Activated T-helper 1 cell treated with anti-CD3 and anti-CD28 coated beads, Interleukin-2, amount 50 U/mL, for 16 hours (primary cell): ENCODE measurements at places on chromosomes 5 and 9.

DNA sequence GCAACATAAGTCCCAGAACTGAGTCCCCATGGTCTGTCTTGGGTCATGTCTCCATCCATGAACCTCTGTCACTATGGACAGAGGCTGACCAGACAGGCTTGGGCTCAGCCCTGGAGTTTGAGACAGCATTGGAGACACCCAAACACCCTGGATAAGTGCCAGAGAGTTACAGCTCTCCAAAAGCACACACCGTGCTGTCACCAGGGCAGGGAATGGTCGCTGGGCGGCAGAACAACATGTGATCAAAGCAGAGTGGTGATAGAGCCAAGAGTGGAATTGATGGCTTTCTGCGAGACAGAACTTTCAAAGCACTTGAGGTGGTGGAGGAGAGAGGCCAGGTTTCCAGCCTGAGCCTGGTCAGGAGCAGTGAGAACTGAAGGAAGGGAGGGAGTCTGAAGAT lies 50.1 kb downstream of the DRD1 start:
- no peak for DNase-seq

DNA sequence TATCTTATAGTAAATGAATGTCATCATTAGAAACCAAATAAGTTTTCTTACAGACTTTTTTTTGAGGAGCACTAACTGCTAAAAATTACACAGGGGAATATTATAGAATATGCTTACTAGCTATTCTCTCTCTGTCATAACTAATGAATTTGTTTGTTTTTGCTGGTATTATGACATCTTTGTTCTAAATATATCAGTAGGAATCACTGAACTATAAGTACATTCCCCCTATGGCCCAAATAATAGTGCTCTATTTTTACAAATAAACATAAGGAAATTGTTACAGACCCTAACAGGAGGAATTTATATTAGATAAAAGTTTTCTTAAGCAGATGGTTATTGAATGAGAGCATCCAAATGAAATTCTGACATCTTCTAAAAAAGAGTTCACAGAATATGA lies 83.0 kb upstream of the RIOK2 start:
- DNase-seq = no peak

DNA sequence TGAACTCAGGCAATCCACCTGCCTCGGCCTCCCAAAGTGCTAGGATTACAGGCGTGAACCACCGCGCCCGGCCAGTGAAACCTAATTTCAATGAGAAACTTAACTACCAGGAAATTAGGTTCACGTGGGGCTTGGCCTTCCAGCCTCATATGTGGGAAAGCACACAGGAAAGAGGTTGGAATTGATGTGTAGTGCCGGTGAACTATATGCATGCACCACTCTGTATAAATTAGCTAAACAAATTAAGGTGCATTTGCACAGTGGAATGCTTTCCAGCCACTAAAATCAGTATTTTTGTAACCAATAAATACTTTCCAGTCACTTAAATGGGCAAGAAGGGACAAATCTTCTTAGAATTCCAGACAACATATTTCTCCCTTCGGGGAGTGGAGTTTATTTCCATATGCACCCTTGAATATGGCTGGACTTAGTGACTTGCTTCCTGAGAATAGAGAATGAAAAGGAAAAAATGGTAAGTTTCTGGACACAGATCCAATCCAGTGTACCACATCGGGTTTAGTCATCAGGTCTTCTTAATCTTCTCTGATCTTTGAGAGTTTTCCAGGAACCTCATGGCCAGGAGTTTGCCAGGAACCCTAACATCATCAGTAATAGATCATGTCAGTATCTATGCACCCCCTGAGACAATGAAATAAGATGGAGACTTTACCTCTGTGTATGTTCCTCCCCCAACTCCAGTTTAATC lies 24.9 kb downstream of the ATOX1 start:
- DNase-seq = no peak

DNA sequence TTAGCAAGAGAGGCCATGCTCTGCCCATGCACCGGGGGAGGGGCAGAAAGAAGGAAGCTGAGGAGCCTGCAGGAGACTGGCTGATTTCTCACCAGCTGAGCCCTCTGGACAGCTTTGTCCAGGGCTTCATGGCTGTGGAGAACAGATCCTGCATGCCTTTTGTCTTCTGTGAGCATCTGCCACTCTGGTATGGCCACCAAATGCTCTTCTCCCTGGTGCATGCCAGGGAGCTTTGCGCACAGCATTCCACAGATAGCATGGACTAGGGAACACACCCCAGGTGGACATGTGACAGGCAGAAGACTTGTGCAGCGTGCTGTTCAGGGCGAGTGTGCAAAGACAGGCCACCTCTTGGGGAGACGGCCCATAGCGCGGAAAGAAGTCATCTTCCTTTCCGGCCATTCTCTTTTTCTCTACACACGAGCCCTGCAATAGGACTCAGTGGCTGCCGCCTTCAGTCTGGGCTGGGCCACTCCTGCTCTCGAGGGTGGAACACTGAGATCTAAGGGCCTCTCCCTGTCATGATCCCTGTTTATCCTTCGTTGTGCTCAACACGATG lies 56.7 kb downstream of the GADD45G start:
- no peak for DNase-seq

DNA sequence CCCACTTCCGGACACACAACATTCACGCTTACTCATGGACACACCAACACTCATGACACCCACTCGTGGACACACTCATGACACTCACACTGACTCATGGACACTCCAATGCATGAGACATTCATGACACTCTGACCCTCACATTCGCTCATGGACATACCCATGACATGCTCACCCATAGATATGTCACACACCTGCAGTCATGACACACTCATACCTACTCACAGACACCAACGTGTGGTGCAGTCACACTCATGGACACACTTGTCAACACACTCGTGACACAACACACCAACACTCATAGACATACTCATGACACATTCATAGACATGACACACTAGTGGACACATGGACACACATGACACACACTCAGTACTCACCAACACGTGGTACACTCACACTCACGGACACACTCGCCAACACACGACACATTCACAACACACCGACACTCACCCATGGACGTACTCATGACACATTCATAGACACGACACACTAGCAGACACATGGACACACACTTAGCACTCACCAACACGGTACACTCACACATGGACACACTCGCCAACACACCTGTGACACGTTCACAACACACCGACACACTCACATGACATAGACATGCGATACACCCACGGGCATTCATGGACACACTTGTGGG lies 73.4 kb downstream of the PHF2 start:
- no peak for DNase-seq
